ENCODE measurements at places on chromosomes 2 and 18.

- DNase-seq = no peak
Observed at GRCh38 chr18:24128700-24129099, 10.2 kb upstream of the CABYR start.

GRCh38 chr2:8298783-8299182, 383.1 kb upstream of the ID2 start:
- no peak for DNase-seq

- no peak for DNase-seq
Observed at GRCh38 chr2:160306985-160307384, 106.9 kb upstream of the ITGB6 start.

DNA sequence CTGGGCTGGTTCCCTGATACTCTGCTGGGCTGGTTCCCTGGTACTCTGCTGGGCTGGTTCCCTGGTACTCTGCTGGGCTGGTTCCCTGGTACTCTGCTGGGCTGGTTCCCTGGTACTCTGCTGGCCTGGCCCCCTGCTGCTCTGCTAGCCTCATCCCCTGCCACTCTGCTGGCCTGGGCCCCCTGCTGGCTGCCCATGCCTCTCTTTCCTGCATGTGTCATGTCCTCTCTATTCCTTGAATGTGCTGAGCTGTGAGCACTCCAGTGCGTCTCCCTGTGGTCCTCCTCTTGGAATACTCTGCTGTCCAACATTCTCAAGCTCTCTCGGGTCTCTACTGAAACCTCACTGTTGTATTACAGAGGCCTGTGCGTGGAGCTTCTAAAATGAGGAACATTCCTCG, 216.3 kb downstream of the RNF144A start:
- no peak for DNase-seq

DNA sequence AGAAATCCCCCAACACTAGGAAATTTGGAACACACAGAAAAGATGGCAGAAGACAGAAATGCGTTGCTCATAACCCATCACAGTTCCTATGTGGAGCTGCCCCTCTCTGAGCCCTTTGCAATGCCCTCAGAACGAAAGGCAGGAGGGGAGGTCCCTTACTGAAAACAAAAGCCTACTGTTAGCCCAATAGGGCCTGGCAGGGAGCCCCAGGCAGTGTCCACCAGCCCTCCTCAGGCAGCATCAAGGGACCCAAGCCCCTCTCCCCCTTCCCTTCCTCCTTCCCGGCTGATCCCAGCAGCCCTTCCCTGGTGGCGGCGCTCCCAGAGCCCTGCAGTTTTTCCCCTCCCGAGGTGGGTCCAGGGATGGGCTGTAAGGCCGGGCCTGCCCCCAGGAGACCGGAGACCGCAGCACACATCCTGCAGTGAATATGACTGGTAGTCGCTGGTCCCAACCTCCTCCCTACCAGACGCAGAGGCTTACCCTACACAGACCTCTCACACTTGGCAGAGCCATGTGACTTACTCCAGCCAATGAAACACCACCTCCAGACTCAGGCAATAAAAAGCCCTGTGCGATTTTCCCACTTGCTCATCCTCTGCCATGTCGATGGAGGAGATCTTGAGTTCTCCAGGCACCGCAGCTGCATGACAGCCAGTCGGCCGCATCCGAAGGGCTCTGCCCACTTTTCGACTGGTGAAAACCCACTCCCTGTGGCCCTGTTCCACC, 19.4 kb upstream of the DUSP2 start:
- peak; percentile 19 for DNase-seq

DNA sequence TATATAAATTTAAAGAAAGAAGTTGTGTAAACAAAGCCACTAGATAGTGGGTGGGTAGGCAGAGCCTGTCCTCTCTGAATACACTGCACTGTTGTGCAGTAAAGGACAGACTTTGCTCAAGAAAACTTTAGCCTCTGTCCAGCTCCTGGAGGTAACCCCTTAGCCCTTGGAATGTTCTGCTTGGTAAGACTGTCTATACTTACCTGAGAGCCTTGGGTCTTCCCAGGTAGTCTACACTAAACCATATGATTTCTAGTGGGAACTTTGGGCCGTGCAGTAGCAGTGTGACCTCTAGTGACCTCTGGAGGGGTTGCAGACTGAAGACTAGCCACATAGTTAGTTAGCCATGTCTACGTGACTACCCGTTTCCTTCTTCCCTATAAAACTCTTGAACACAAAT, 678.3 kb upstream of the NRXN1 start:
- no peak for DNase-seq

DNA sequence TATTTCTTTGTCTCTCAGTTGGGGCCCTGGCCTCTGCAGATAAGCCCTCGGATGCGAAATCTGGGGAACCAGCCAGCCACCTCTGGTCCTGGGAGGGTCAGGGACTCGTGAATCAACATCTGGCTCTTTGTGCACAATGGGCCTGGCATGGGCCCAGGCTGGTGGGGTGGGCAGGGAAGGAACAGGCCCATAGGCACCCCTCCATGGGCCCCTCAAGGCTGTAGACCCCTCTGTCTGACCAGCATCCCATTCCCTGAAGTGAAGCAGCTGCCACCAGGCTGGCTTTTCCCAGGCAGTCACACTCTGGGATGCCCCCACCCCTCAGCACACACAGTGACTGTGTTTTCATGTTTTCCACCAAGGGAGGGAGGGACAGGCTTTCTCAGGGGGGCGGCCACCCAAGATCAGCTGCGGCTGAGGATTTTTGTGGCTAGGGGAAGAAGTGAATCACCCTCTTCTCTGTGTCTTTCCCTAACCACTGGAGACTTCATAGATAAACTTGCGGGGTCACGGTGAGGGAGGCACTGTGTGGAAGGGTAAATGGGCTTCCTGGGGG, 166.0 kb downstream of the AGAP1 start:
- no peak for DNase-seq

GRCh38 chr2:105736145-105736544, 8.6 kb upstream of the NCK2 start:
- no peak for DNase-seq

DNA sequence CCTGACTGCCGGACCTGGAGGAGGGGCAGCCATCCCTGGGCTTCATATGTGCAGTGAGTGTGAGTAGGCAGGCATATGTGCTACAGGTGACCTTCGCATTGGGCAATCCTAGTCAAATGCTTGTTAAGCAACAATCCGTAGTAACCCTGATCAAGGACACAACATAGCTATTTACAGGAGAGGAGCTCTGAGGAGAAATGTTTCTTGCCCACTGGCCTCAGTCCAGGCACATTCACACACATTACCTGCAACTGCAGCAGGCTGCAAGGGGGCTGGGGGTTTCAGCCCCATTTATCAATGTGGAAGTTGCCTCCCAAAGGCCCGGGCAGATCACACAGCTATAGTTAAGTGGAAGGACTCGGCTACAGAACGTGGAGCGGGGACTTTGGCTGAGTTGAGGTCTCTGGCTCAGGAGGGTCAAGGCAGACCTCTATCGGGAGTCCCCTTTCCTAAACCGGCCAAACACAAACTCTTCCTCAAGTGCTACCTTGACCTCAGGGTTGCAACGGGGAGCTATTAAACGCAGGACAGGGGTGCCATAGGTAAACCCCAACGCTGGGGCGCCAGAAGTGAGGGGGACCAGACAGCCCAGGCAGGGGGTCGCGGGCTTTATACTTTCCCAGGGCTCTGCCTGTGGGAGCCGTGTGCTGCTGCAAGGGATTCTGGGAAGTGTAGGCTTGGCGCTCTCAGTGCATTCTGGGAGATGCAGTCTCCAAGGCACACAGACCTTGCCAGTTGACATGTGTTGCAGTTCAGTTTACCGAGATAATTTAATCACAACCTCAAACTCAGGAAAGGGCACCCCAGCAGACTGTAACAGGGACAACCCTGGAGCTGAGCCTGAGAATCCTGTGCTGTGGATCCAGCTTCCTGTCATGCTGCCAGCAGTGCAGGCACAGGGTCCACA, 9.4 kb downstream of the KHK start:
- DNase-seq = no peak

Data from NCI-H510A treated with DMSO at 0.1 percent for 48 hours (cell line).